CD4-positive, alpha-beta T cell treated with Interleukin-1 beta for 1 hour (primary cell): ENCODE measurements at places on chromosomes 4 and X.
A peak's percentile ranks its signal among the peaks of the same experiment; 100 is the strongest.

DNA sequence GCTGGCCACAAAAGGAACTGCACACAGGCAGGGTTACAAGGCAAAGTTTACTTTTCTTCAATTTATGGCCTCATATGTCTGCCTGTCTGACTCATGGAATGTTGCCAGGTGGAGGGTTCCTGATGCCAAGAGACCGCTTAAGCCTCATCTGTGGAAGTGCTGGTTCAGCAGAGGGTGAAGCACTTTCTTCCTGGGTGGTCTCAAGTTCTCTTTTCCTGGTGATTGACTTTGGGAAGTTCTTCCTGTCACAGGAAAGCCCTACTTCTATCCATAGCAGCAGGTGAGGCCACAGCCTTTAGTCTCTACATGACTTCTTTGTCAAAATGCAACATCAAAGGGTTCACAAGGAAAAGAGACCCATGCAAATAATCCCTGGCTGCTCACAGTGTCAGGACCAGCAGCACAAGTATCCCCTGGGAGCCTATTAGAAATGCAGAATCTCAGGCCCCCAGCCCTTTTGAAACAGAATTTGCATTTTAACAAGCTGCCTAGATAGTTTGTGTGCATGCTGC is 81.4 kb upstream of the IGFBP7 start:
- DNase-seq = no peak

GRCh38 chr4:951594-952468 is 19.6 kb downstream of the TMEM175 start:
- no peak for DNase-seq

DNA sequence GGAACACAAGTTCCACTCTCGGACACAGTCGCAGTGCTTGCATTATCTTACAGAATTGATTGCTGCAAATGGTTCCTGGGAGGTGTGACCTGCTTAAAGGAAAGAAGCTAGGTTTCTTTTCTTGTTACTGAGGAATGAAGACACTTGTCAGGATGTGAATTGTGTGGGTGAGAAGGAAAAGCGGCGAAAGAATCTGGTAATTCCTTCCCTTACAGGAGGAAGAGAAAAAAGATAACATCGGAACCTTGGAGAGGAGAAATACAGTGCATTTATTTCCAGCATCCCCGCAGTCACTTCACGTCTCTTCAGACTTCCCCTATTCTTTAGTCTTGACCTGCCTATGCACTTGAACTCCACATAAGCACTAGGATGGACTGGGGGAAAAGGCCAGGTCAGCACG is 389 bp upstream of the CCSER1 start:
- no peak for DNase-seq

- no peak for DNase-seq
Observed at GRCh38 chrX:130704053-130705038, 198.7 kb downstream of the ENOX2 start.

- no peak for DNase-seq
Observed at GRCh38 chrX:13179100-13179499, 134.7 kb upstream of the FAM9C start.

- DNase-seq = no peak
Observed at GRCh38 chr4:92339676-92340075, 35.9 kb downstream of the GRID2 start.

- no peak for DNase-seq
Observed at GRCh38 chr4:174069848-174070330, 213.6 kb downstream of the FBXO8 start.

- DNase-seq = no peak
Observed at GRCh38 chr4:6475492-6476020, 3.1 kb upstream of the PPP2R2C start.

- DNase-seq = no peak
Observed at GRCh38 chrX:35362866-35363265, 420.3 kb downstream of the FAM47B start.

DNA sequence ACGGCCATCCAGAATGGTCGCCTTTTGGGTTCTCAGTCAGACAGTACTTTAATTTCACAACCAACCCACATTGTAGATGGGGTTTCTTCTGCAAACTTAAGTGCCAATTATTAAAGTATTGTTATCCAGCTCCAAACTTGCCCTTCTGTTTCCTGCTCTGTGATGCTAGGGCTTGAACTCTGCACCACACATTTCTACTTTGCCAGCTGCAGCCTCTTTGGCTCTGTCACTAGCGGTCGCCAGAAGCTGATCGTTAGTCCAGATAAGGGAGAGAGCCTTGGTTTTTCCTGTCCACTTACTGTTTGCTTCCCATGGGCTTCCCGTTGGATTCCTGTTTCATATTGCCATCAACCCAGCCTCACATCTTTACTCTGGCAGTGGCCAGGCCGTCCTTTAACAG is 196.6 kb downstream of the ASB9 start:
- no peak for DNase-seq

- DNase-seq = peak; percentile 54
Observed at GRCh38 chr4:40194602-40195161, 2.1 kb upstream of the RHOH start.

DNA sequence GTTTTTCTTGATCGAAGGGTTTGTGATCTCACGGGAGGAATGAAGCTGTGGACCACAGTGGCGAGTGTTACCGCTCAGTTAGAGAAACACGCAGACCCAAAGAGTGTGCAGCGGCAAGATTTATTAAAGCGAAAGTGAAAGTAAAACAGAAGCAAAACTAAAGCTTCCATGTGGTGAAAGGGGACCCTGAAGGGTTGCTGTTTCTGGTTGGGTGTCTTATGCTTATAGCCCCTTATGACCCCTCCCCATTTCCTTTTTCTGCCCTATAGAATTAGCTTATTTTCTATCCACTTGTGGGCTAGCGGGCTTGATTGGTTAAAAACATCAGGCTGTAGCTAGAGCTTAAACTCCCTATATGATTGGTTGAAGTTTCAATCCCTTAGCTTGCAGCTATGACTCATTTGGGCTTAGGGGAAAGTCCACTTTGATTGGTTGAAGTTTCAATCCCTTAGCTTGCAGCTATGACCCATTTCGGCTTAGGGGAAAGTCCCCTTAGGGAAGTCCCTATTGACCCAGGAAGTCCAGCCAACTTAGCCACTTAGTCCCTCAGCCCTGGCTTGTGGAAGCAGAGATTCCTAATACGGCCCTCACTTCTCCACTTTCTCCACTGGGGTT is 171.2 kb upstream of the NWD2 start:
- no peak for DNase-seq

- no peak for DNase-seq
Observed at GRCh38 chrX:118988911-118989310, 14.5 kb downstream of the LONRF3 start.

- DNase-seq = no peak
Observed at GRCh38 chr4:128727658-128728057, 81.8 kb upstream of the JADE1 start.

- peak; percentile 59 for DNase-seq
Observed at GRCh38 chr4:150828159-150828558, 186.9 kb downstream of the LRBA start.

GRCh38 chr4:150385606-150386005 is 196.3 kb upstream of the MAB21L2 start:
- no peak for DNase-seq

- no peak for DNase-seq
Observed at GRCh38 chr4:112593438-112594133, 43.1 kb downstream of the ZGRF1 start.

GRCh38 chrX:103629318-103630170 is 769 bp downstream of the TCEAL1 start:
- DNase-seq = peak; percentile 17

DNA sequence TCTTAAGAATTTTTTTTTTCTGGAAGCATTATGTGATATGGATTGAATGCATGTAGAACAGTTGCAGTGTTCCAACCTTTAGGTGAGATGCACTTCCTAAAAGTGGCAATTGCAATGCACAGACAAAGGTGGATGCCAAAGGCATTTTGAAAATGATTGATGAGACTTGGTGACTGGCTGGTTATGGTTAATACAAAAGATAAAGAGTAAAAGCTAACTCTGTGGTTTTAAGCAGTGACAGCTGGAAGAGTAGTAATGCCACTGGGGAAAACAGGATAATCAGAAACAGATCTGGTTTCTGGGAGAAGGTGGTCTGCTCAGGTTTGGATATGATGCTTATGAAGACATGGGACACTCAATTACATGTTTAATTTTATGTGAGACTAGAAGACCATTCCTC is 345.6 kb downstream of the RPA4 start:
- DNase-seq = no peak

- peak; percentile 17 for DNase-seq
Observed at GRCh38 chr4:123102897-123103471, 180.6 kb upstream of the NUDT6 start.

DNA sequence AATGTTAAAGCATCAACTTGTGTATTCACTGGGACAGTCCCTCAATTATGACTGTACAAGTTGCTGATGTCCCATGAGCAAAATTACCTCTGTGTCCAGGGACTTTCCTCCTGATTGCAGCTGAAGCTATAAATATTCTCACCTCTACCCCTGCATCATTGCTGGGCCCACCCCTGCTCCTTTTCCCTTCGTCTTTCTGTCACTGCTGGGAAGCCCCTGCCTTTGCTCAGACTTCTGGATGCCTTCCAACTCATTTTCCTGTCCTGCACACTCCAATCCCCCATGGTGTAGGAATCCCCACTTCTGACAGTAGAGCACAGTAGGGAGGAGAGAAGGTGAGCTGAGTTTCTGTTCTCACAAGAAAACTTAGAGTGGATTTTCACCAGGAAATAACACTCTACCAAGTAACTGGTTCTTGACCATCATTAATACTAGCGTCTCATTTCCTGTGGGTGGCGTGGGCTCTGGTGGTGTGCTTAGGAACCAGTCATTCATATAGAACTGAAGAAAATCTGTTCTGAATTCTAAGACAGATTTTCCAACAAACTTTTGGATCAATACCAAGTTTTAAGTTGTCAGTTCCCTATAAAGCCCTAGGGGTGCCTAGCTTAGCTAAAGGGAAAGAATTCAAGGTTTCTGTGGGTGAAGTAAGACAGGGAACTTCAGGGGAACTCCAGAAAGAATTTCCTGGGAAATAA is 136.2 kb upstream of the MED14 start:
- DNase-seq = no peak

GRCh38 chrX:1172496-1172895 is 40.0 kb downstream of the CRLF2 start:
- no peak for DNase-seq

GRCh38 chr4:147808447-147808846 is 76.6 kb downstream of the ARHGAP10 start:
- DNase-seq = no peak

GRCh38 chrX:15451913-15452312 is 41.2 kb downstream of the PIR start:
- DNase-seq = no peak

GRCh38 chrX:97389761-97390192 is 506.1 kb downstream of the RPA4 start:
- DNase-seq = no peak
